ENCODE measurements at places on chromosomes 13 and 19.

DNA sequence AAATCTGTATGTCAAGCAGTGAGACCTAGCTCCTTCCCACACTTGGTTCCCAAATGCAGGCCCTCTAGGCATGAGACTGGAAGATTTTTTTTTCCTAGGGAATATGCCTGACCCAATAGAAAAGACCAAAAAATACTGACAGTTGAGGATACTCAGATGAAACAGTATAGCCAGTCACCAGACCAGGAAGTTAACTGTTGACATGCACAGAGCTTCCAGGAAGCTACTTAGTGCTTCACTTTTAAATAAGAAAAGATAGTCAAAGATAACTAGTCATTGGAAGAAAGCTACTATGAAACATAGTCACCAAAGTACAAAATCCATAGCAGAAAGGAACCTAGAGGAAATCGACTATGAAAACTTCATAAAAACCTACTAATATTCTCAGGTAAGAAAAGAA is 32.3 kb downstream of the BRCA2 start:
- no peak for DNase-seq

- DNase-seq = no peak
Observed at GRCh38 chr13:33963134-33963533, 145.2 kb downstream of the RFC3 start.

GRCh38 chr13:31946091-31946770 is 85.3 kb upstream of the FRY start:
- peak; percentile 29 for DNase-seq

GRCh38 chr19:1028062-1028926 is 1.9 kb downstream of the CNN2 start:
- peak; percentile 95 for DNase-seq

GRCh38 chr13:36038785-36039555 is 92.2 kb downstream of the DCLK1 start:
- no peak for DNase-seq

DNA sequence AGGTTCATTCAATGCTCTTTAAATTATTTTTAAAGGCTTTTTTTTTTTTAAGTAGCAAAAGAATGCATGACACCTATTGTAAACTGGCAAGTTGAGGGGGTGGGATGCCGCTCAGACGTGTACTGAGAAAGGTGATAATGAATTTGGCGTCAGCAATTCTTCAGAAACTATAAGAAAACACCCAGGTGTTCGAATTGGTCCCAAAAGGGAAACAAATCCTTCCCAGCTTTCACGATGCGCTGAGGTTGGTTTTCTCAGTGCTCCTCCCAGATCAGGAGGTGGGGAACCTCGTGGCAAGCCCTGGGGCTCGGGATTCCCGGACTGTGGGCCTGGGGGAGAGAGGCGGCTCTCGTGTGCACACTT is 543 bp upstream of the FAM124A start:
- DNase-seq = no peak

GRCh38 chr13:113736258-113736731 is 22.7 kb upstream of the TMEM255B start:
- DNase-seq = no peak

DNA sequence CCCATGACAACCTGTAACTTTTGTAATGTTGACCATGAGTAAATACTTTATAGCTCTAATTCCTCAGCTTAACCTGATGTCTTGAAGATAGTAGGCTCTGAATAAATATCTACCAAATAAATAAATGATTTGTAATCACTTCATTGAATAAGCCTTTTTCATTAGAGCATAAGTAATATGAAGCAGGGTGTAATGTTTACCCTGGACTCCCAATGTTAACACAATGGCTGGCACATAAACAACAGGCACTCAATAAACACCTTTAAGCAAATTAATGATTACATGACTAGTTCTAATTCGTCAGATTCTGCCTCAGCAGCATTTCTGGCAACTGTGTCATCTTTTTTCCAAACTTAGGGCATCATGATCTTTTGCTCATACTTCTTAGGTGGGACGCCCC is 396.3 kb downstream of the LIG4 start:
- DNase-seq = no peak

GRCh38 chr13:107867701-107868661 is 347.4 kb downstream of the LIG4 start:
- peak; percentile 57 for DNase-seq

GRCh38 chr13:21341637-21342422 is 117.3 kb downstream of the ZDHHC20 start:
- DNase-seq = no peak

DNA sequence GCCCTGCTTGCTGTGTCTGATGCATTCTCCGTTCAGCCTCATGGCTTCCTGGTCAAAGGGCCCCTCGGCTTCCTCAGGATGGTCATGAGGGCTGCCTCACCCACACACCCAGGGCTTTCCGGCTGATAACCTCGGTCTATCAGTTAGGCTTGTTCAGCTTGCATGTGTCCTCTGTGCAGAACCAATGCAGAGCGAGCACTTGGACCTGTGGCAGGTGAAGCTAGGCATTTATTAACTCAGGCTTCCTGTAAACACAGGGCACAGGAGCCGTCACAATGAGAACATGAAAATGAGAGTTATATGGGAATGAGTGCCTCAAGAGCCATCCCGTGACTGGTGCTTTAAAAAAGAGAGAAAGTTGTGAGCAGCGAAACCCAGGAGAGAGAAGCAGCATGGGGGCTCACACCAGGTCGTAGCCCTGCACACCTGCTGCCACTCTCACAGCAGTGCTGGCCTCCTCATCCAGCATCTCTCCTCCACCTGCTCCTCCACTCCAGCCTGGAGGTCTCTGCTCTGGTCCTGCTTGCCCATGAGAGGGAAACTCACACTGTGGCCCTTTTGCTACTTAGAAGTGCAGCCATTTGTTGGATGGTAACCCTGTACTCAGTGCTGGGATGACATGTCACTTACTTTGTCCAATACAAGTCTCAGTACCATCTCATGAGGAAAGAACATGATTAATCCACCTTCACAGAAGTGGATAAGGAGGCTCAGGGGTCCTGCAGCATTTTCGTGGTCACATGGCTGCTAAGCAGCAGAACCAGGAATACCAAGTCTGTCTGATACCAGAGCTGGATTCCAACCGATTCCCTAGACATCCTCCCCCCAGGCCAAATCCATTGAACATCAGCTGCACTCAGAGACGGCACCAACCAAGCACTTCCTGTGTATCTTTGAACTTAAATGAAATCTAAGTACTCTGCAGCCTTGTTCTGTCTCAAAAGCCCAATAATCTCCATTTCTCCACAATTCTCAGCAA is 50.5 kb upstream of the IRS2 start:
- no peak for DNase-seq

GRCh38 chr19:3537438-3538240 is 1.3 kb upstream of the TEKTIP1 start:
- no peak for DNase-seq

DNA sequence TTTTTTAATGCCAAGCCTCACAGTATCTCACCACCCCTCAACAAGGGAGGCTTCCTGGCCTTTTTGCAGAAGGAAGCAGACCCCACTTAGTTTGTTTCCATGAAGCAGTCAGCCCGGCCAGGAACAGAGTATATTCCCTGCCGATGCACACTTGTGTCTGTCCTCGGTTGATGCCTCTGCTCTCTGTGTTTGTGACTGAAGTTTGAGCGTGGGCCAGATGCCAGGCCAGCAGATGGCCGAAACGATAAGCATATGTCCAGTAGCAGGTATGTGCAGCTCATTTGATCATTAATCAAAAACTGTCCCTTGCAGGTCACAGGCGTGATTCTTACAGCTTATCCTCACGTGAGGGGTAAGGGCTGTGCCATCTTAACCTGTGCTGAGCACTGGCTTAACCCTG is 144.0 kb downstream of the IRS2 start:
- no peak for DNase-seq

GRCh38 chr13:97855570-97856303 is 97.7 kb upstream of the IPO5 start:
- peak; percentile 86 for DNase-seq

DNA sequence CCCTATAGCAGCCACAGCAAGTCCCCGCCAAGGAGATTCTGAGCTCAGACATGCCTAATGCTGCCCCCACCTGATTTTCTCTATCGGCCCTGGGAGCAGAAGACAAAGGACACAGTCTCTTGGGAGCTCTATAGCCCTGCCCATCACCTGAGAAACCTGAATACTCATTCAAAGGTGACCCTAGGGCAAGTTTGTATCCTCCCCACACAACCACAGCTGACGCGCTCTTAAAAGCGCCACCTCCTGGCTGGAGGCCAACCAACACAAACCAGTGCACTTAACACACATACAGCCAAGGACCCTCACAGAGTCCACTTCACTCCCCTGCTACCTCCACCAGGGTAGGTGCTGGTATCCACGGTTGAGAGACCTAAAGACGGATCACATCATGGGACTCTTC is 8.8 kb upstream of the IGFL4 start:
- DNase-seq = no peak

- DNase-seq = no peak
Observed at GRCh38 chr19:31339411-31339810, 9.8 kb downstream of the TSHZ3 start.

DNA sequence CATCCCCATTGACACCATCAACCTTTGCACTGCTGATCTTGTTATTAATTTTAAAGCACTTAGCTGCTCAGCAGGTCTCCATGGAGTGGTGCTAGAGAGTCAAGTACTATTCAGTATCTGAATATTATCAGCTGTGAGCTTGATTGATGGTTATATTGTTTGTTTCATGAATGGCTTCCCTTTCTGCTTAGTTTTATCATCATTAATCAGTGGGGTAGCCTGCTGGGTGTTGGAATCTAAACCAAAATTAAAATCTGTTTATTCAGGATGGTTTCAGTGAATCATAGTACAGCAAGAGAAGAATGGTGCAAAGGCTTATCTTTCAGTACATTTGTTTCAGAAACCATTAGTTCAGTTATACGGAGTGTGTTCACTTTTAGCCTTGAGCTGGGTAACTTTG is 42.5 kb upstream of the SCEL start:
- no peak for DNase-seq

DNA sequence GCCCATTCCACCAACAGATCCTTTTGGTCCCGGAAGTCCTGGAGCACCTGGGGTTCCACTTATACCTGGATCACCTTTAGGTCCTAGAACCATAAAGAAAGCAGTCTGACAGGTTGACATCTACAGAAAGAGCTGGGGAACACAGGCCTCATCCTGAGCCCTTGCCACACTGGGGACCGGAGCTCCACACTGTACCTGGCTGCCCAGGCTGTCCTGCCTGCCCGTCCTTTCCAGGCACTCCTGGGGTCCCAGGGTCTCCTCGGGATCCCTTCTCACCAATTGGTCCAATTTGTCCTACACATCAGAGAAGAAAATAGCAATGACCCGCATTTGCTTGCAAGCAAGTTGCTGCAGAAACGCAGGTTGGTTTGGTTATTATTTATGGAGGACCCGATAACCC is 130.5 kb downstream of the COL4A1 start:
- DNase-seq = no peak

DNA sequence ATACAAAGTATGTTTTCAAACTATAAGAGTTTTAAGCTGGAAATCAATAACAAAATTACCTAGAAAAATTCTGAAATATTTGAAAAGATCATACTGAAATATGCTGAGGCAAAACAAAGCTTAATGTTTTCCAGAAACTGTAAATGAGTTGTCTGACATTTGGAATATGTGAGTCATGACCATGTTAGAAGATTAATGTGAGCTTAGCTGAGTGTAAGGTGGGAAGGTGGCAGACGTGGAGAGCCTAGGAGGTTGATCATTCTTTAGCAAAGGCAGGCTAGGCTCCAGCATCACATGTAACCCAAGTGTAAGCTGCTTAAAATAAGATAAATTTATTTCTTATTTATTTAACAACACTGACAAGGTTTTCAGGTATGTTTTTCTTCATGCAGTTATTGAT is 2086.1 kb upstream of the PCDH20 start:
- peak; percentile 2 for DNase-seq

DNA sequence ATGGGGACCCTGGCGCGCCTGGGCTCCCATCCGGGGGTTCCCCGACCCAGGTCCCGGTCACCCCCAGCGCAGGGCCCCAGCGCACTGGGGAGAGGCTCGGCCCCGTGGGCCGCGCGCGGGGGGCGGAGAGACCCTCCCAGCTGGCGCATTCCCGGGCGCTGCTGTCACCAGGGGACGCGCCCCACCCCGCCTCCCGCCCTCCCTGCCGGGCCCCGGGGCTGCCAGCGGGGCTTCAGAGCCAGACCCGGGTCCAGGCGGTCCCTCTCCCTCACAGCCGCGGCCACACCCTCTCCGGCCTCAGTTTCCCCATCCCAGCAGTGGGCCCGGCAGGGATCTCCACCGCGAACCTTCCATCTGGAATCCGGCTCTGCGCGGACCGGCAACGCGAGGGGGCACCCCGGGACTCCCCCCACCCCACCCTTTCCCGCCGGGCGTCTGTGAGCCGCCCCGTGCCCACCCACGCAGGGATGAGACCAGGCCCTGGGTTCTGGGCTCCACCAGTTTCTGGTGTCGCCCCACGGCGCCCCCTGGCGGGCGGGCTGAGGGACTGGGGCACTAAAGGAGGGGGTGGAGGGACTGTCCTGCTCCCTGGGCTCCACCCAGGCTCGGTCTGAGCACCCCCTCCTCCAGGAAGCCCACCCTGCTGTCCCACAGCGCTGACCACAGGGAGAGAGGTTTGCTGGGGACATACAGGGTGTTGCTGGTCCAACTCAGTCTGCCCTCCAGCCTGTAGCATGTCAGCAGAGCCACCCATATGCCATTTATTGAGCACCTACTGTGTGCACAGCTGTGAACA is 878 bp upstream of the ADAMTSL5 start:
- DNase-seq = peak; percentile 53

DNA sequence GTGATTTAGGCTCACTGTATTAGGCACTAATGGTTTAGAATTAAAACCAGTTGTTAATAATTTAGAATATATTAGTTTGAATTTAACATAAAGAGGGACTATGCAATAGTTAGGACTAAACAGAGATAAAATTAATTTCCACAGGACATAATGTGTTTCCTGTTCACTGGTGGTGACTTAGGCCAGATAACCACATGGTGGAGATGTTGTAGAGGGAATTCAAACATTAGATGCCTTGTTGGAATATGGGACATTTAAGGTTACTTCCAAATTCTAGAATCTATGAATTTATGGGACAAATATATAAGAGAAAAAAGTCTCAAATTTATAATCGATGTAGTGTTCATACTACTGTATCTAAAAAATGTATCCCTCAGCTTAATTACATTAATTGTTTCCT is 615.5 kb upstream of the KLHL1 start:
- no peak for DNase-seq

DNA sequence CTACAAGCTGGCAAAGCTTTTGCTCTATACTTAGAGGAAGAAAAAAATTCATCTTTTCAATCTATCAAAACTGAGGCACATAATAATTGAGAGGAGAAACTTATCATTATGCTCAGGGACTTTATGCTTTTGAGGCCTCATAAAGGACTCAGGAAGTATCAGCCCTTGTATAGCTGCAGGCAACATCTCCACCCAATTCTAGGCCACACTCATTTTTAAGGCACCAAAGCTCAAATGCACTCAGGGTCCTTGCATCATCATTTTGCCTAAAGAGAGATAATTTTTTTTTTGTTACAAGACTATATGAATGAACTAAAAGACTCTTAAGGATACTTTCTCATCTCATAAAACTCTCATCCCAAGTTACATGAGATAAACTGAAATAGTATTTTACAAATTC is 78.5 kb downstream of the PCDH9 start:
- DNase-seq = no peak

Data from IMR-90 (cell line).